Osteocyte (in vitro differentiated cells): ENCODE measurements at places on chromosomes 1 and 21.

DNA sequence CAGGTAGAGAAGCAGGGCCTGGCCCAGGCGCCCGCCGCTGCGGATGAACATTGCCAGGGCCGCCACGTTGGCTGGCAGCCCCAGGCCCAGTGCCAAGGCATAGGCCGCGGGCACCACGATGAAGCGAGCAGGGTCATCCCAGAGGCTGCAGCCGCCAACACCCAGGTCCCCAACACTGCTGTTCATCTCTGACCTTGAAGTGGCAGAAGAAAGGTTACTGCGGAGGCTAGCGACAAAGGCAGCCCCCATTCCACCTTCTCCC is 8.0 kb downstream of the TMEM35B start:
- DNase-seq = no peak

- no peak for DNase-seq
Observed at GRCh38 chr1:217977943-217978342, 307.1 kb upstream of the RRP15 start.

DNA sequence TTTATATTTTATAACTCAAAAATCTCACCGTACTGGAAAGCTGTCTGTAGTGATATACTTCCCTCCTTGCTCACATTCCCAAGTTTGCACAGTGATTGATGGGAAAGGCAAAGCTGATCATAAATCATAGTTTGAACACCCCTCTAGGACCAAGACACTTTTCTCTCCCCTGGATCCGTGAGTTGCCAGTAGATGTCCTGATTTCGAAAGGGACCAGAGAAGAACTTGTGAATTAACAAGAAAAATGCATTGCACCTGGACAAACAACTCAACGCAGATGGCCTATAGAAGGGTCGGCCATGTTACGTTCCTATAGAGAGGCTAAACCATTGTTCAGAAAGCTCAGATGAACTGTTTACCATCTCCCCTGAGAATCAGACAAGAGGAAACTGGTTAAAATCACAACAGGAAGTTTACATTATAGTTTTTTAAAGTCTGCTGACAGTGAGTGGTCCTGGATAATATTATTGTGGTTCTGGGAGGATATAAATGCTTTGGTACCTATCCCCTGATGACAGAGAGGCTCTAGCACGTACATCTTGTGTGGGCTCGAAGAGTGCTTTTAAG is 124.0 kb upstream of the SLC45A1 start:
- DNase-seq = no peak

DNA sequence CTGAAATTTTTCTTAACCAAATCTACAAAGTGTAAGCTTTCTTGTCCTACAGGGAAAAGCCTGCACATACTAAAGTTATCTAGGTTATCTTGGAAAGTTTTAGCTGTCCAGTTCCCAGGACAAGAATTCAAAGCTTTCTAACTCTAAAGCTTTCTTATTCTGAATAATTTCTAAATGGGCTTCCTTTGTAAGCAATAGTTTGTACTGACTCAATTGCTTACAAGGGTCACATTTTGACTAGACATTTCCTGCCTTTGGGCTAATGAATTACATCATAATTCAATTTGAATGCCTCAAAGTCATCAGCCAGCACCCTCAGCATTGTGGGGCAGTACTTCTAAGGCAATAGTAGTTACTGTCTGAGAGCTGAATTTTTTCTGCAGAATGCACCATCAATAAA is 223.0 kb downstream of the LTN1 start:
- DNase-seq = no peak

- no peak for DNase-seq
Observed at GRCh38 chr1:223654083-223654482, 11.4 kb downstream of the CAPN8 start.

DNA sequence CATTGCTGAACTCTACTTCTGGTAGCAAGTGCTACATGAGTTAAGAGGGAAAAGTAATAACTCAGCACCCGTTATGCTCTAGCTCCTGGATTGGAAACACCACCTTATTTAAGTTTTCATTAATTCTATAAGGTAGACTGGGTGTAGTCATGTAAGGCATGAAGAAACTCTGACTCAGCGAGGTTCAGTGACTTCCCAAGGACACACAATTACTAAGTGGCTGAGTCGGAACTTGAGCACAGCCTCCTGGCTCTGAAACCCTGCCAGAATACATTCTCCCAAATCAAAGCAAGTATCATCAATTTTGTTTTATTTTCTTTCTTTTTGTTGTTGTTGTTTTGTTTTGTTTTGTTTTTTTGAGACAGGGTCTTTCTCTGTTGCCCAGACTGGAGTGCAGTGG is 29.1 kb upstream of the SCCPDH start:
- no peak for DNase-seq

DNA sequence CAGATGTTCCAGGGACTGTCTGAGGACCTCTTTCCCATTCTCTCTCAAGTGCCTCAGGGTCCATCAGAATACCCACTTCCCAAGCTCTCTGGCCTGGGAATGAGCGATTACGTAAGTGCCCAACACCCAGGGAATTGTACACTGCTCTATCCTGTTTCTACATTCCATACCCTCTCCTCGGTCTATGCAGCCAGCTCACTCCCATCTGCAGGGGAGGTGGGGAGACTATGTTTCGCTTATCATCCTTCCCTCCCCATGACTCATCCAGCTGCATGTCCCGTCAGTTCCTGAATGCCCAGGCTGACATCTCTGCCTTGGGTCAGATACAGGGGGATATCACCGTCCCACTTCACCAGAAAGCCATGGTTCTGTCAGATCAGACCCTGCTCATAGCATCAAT is 34.5 kb upstream of the CD1D start:
- DNase-seq = no peak

DNA sequence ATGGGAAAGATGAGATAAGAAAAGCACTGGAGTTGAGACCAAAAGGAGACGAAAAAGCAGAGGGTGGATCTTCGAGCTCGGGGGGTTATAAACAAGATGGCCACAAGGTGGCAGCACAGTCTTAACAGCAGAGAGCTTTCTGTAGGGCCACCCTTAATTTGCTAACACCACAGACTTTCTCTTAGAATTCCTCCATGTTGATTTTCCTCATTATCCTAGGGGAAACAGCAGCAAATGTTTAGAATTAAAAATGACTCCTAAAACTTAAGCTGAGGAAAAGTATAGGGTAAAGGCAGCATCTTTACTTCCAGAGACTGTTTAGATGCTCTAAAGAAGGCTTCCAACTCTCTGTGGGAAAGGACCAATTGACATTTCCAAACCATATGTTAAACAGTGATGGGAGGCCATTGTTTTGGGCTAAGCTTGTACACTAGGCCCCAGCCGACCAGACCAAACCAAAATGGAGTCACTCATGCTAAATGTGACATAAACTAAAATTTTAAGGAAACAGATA is 2.5 kb upstream of the APOBEC4 start:
- DNase-seq = peak; percentile 90

- no peak for DNase-seq
Observed at GRCh38 chr1:162736633-162737067, 53.9 kb upstream of the HSD17B7 start.

GRCh38 chr1:245898581-245898980 is 608.5 kb downstream of the SMYD3 start:
- DNase-seq = no peak

DNA sequence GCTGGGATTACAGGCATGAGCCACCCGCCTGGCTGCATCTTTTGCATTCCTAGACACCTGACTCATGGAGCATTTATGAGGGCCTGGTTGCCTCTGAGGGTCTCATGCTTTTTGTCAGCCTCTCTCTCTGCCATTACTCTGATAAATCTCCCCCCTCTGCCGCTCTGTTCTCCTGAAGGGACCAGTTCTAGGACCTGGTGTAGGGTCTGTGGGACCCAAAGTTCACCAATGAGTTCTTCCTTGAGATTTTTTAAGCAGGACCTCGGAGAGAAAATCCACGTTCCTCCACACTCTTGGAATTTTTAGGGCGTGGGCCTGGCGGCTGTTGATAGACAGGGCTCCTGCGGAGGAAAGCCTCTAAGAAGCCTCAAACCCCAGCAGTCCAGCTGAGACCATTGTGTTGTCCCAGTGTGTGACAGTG is 91.9 kb upstream of the ERRFI1 start:
- no peak for DNase-seq

DNA sequence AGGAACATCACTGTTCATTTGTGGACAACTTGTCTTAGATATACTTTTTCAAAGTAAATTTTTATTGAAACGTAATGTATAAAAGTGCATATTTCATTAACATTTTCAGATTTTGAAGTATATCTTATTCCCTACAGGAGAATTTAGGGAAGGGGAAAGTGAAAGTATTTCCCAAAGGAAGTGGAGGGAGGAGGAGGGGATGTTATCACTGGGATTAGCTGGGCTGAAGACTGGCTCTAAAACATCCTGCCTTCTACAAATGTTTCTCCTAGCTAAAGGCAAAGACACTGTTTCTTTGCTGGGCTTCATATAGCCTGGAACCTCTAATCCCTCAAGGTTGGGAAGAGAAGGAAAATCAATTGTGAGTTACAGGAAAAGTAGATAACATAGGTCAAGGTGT is 7.1 kb upstream of the ZNF697 start:
- no peak for DNase-seq

DNA sequence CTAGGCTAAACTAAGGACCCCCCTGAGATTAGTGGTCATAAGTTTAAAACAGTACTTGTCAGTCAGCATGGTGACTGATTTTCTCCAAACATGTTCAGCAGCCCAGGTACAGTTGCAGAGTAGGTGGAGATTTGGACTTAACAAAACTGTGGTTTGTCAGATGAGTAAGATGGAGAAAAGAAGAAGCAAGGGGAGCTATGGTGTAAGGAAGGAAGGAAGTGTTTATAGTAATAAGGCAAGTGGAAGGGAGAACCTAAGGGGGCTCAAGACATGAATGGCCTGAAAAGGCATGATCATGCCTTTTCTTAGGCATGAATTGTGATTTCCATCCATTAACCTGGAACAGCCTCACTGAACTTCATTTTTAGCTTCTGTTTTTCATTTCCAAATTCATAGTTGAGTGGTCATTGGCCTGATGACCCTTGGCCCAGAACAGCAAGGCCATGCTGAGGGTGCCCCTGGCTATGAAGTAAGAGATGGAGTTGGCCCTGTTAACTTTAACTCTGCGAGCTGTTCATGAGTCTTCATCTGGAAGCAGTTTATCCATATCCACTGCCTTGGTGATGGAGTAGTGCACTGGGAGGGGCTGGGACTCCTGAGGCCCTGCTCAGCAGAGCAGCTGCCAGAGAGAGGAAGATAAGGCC is 60.7 kb downstream of the LRRC8D start:
- no peak for DNase-seq

GRCh38 chr1:192830595-192831246 is 21.9 kb downstream of the RGS2 start:
- no peak for DNase-seq

- DNase-seq = no peak
Observed at GRCh38 chr1:206578068-206578977, 33.9 kb downstream of the EIF2D start.

DNA sequence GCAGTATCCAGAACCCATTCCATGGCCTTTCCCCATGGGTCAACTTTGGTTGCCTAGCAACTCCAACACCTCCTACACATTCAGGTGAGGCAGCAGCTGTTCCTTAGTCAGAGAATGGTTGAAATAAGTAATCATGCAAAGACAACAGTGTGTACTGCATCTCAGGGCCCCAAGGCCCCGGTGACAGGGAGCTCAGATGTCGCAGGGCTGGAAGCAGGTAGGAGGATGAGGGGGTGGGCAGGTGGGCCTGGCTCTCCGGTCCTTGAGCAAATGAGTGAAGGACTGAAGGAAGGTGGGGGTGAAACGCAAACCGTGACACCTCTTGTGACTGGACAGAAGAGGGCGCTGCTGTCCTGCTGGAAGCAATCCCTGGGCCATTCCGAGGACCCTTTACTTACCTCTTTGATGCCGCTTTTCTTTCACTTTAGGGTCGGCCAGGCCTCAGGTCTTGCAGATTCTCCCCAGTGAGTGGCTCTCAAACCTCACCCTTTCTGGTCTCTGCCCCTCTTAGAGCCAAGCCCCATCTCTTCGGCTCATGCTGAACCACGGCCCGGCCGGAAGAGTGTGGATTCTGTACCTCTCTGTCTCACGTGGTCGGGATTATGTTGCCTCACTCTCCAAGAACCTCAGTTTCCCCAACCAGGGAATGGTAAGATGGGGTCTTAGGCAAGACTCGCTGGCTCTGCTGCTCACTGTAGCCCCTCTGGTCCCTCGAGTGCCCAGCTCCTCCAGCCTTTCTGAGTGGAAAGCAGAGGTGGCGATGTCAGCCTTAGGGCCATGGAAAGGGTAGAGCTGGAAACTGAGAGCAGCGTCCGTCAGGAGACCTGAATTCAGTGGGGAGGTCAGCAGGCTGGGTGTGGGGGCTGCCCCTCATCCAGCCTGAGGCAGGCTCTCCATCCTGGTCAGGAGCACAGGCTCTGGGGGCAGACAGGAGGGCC is 5.6 kb upstream of the KCNA10 start:
- DNase-seq = no peak

GRCh38 chr1:111696330-111696729 is 42.9 kb downstream of the INKA2 start:
- no peak for DNase-seq

GRCh38 chr21:45613396-45613795 is 30.1 kb upstream of the PCBP3 start:
- no peak for DNase-seq

- no peak for DNase-seq
Observed at GRCh38 chr21:31913182-31913608, 40.4 kb downstream of the HUNK start.

GRCh38 chr1:111221633-111222291 is 5.8 kb upstream of the CHI3L2 start:
- no peak for DNase-seq

GRCh38 chr1:98110674-98111073 is 189.8 kb upstream of the DPYD start:
- DNase-seq = no peak
